ENCODE measurements at places on chromosomes 5 and 9.

DNA sequence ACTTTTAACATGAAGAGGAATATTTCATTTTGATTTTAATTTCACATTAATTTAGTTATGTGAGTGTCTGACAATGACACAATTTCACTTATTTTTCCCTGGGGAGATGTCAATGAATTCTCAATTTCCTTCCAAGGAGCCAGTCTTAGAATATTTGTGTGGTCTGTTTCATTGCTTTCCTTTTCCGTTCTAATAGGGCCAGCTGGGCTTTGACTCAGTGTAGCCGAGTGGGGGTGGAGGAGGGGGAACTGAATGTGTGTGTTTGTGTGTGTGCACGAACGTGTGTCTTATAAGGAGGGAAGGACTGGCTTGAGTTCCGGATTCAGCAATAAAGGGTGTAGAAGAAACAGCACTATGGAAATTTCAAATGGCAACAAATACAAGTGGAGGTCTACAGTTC, 100.0 kb downstream of the BASP1 start:
- DNase-seq: no peak

GRCh38 chr9:105901514-105902109, 207.3 kb downstream of the TMEM38B start:
- no peak for DNase-seq

DNA sequence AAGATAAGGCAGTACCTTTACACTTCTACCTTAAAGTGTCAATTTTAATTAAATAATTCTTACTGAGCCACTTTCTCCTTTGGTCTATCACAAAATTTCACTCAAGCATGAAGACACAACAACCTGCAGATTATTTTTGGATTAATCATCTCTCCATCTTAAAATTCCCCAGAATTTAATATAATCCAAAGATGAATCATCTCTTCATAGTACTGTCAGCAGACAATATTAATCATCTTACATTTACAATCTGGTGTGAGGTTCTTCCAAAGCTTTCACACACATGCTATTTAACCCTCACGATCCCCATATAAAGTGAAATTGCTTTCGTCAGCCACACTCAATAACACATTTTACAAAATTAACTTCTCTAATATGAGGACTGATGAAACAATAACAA, 43.0 kb downstream of the LHFPL2 start:
- DNase-seq: no peak

DNA sequence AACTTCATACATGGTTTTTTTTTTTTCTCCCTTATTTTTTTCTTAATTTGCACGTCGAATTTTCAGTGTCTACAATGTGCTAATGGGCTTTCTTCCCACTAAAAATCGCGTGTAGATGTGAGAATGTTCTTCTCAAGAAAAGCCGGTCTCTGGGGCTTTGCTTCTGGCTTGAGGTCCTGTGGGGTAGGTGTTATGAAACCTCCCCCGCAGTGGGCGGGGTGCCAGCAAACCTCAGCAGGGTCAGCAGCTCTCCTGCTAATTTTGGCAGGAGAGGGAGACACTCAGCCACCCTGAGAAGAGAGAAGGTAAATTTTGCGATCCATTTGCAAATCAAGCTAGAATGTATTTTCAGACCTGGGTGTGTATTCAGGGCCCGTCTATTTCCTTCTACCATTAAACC, 59.9 kb downstream of the NPR3 start:
- DNase-seq: no peak

DNA sequence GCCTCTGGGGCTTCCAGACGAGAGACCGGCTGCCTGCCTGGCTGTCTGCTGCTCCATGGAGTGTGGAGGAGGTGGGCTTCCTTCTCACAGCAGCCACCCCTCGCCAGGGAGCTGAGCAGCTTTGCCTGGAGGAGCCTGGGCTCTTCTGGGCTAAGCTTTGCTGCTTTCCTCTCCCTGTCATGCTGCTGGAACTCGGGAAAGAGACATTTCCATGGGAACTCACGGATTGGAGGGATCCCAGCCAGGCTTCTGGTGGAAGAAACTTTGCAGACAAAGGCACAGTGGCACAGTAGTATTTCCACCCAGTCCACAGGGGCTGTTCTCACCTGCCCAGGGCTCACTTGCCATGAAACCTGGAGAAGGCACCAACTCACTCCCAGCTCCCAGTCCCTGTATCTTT, 5.6 kb upstream of the NTNG2 start:
- no peak for DNase-seq

DNA sequence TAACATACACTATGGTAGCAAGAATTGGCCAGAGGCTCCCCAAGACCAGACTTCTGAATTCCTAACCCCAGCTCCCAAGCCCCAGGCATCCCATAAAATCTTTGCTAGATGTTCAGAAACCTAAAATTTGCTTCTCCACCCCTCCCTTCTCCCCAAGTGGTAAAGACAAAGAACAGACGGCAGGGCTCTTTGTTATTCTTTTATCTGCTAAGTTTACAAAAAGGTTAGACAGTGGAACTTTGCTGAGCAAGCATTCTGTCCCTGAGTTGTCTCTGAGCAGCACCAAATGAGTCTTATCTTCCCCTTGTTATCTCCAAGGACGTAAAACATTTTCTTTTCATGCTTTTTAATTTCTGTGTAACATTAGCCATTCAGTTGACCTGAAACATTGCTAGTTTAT, 30.2 kb downstream of the TJP2 start:
- DNase-seq: no peak

DNA sequence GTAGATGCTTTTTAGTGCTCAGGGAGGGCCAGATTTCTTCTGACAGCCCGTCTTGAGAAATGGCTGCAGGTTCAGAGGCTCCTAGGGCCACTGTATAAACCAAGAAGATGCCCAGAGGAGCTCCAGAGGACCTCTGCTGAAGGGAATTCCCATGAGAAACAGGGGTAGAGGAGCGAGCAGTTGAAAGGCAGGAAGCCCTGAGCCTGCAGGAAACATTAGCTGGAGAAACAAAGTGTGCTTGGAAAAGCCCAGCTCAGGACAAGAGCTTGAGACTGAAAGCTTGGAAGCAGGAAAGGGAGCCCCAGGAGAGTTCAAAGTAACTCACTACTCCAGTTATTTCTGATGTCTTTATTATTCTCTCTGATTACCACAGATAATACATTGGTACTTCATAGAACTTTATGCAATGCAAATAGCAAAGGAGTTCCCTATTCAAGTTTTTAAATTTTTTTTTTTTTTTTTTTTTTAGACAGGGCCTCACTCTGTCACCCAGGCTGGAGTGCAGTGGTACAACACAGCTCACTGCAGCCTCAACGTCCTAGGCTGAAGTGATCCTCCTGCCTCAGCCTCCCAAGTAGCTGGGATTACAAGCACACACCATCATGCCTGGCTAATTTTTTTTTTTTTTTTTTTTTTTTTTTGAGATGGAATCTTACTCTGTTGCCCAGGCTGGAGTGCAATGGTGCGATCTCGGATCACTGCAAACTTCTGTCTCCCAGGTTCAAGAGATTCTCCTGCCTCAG, 16.5 kb downstream of the HBEGF start:
- DNase-seq: no peak

DNA sequence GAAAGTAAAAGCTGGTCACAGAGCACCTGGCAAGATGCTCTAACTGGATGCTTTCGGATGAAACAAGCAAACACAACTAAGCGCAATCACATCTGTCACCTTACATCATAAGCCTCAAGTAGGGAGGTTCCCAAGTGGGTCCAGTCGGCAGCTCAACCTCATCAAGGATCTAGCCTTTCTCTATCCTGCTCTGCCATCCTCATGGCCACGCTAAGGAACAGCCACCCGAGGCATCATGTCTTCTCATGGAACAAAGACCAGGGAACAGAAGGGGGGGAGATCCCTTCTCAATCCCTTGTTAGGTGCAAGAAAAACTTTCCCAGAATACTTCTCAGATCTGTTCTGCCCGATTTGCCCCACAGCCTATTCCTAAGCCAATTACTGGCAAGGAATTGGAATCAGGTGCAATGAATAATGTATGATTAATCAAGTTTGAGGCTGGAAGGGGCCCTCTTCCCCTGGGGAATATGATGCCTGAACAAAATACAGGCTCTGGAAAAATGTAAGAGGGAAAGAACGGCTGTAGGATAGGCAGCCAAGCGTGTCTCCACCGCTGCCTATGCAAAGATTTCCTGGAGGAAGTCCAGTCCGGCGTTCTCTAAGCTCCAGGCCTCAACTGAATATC, 1.3 kb upstream of the HABP4 start:
- DNase-seq: no peak

Measured in stimulated activated CD8-positive, alpha-beta memory T cell treated with anti-CD3 and anti-CD28 coated beads, Interleukin-2, amount 100 ng/mL, for 48 hours (primary cell).